Chondrocyte (in vitro differentiated cells): ENCODE measurements at places on chromosomes 16 and 17.

DNA sequence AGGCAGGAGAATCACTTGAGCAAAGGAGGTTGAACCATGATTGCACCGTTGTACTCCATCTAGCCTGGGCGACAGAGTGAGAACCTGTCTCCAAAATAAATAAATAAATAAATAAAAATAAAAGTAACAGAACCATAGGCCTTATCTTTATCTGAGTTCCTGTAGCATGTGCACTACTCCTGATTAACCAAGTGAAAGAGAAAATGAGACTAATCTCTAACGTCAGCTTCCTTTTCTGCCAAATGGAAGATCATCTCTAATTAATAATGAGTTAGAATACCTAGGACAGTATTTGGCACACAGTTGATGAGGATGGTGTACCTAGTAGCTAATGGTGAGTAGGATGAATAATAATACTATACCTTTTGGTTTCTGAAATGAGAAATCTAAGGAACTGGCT lies 520.4 kb downstream of the WWOX start:
- no peak for DNase-seq

- no peak for DNase-seq
Measured at GRCh38 chr16:51734220-51734619, 583.1 kb upstream of the SALL1 start.

GRCh38 chr16:67393111-67393787 lies at the start of gene TPPP3:
TSS of gene TPPP3 (minus strand) at chr16:67393498. CDS start at chr16:67391111, 2,387 bp downstream.
- DNase-seq, result peak; percentile 96

GRCh38 chr16:4884209-4884608 lies 36.9 kb downstream of the UBN1 start:
- no peak for DNase-seq

- no peak for DNase-seq
Measured at GRCh38 chr16:83925957-83926725, 26.9 kb upstream of the OSGIN1 start.

DNA sequence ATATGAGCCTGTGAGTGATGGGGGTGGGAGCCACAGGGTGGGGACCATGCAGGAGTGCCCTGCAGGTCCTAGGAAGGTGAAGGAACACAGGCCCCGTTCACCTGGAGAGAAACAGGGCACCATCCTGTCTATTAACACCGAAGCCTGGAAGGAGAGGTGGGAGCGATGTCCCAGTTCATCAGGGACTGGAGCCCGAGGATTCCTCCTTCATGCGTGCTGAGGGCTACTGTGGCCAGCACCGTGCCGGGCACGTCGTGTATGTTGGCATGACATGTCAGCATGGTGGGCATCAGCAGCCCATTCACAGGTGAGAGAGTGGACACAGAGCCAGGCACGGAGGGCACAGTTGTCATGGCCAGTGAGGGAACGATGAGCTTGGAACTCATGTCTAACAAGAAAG lies 1.4 kb downstream of the WFIKKN2 start:
- DNase-seq, result peak; percentile 64

DNA sequence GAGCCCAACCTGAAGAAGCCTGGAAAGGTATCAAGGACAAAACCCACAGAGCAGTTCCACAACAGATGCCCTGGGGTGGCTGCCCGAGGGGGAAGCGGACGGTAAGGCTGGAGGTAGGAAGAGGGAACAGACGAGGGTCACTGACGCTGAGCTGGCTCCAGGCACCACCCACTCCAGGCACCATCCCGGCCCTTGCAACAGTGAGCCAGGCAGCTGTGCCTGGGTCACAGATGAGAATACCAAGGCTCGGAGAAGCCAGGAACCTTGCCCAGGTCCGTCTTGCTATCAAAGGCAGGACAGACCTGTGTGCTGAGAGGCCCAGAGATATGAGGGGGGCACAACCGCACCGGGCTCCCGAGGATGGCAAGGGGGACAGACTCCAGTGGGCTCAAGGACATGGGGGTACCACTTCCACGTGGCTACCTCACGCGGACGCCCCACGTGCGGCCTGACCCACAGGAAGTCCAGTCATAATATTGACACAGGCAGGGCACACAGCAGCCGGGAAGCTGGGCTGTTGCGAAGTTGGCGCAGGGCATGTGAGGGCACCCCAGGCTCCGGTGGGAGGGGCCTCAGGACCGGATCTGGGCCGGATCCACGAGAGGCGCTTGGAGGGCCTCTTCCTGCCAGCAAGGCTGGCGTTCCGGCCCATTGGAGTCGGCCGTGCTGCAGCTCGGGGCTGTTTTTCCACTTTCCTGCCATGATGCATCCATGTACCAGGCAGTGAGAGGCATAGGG lies 29.9 kb downstream of the PEMT start:
- DNase-seq, result no peak

DNA sequence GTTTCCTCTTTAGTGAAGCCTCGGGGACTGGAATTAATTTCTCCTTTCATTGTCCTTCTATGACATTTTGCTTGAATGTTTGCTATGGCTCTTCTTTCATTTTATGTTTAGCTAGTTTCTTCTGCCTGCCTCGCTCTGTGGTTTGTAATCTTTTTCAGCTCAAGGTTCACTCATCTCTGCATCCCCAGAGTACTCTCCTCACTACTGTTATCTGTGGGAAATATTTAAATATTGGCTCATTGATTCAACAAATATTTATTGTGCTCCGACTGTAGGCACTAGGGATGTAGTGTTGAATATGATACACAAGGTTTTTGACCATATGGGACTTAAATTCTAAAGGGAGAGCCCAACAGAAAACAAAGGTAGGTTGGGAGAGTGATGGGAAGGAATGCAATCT lies 195.9 kb downstream of the PHKB start:
- DNase-seq, result no peak

DNA sequence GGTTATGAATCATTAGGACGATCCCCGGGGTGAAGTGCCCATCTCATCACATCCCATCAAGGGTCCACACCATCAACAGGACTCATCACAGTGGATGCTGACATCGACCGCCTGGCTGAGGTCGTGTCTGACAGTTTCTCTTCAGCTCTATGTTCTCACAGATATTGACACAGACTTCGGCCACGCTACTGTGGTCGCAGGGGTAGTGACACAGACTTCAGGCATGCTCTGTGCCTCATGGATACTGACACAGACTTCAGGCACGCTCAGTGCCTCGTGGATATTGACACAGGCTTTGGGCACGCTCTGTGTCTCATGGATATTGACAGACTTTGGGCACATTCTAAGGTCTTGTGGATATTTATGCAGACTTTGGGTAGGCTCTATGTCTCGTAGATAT lies 50.1 kb downstream of the KLHDC4 start:
- DNase-seq, result no peak

- no peak for DNase-seq
Measured at GRCh38 chr16:17433577-17434451, 36.9 kb downstream of the XYLT1 start.

GRCh38 chr17:6712058-6712853 lies 913 bp downstream of the SLC13A5 start:
- no peak for DNase-seq

GRCh38 chr16:66924527-66925321 lies 611 bp downstream of the RRAD start:
- DNase-seq, result peak; percentile 86
